ENCODE measurements at places on chromosomes 6 and 20.

- no peak for DNase-seq
These were observed 8.1 kb downstream of the NPBWR2 start for GRCh38 chr20:64099086-64099786.

DNA sequence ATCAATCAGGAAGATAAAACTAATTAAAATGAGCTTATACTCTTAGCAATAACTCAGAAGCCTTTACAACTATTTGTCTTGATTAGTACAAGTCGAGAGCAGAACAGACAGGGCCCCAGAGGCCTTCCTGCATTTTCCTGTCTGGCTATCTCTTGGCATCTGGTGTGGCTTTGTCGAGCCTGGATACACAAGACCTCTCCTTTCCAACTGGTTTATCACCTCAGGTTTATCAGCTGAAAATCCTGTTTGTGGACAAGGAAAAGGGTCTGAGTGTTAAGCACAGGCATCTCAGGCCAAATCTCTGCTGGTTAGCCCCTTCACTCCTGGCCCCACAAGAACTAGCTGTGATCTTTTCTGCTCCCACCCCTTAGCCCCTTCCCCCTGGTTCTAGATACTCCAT is 32.6 kb downstream of the BAK1 start:
- no peak for DNase-seq

GRCh38 chr6:163415620-163416556 is 1.4 kb downstream of the QKI start:
- no peak for DNase-seq

- DNase-seq, result no peak
These were observed 99.9 kb downstream of the PRND start for GRCh38 chr20:4821590-4821989.

DNA sequence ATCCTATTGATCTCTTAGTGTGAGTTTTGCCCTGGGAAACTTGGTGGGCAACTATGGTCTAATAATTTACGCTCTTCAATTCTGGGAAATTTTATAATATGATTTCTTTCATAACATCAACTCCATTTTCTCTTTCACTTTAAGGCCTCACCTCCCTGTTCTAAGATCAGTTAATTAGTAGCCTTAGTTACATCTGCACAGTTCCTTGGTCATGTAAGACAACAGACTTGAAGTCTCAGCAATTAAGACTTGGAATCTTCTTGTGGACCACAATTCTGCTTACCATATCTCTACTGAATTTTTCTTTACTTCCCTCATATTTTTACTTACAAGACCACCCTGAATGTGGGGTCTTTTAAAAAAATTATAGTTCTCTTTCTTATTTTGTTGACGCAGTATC is 8.7 kb downstream of the ENPP3 start:
- no peak for DNase-seq

DNA sequence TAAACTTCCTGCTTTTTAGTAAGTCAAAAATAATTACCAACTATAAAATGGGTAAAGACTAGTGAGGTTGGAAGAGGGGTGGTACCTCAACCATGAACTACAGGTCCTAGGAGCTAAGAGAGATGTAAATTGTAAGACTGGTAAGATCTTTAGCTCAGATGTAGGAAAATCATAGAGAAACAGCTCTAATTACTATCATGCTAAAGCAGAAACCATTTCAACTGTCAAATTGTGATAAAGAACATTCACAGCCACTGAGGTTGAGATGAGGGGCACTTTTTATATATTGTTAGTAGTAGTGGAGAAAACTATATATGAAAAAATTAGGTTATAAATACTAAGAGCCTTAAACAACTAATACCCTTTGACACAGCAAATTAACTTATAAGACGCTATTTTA is 20.0 kb downstream of the CDK19 start:
- DNase-seq, result no peak

DNA sequence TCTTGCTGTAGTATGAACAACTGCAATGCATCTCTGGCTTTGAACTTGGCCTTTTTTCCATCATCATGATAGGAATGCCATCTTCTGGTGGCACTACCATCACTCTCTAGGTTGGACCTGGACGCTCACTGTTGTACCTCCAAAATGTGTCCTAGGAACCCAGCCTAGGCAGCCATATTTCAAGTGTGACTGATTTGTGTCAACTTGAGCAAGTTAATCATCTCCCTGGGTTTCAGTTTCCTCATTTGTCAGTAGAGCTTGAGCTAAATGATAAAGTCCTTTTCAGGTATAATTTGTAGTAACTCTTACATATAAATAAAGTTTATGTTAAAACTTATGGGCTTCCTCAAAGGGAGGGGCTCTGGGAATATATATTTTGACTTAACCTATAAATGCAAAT is 241.7 kb upstream of the CEP162 start:
- DNase-seq, result no peak

- DNase-seq, result no peak
These were observed 102.7 kb upstream of the TOP1 start for GRCh38 chr20:40925829-40926510.

Measured in stimulated activated CD8-positive, alpha-beta memory T cell treated with anti-CD3 and anti-CD28 coated beads, Interleukin-7, amount 100 ng/mL, for 1 hour (primary cell).